ENCODE measurements at places on chromosomes 3 and 15.

GRCh38 chr3:69959581-69959980 is 40.0 kb upstream of the SAMMSON start:
- no peak for DNase-seq

DNA sequence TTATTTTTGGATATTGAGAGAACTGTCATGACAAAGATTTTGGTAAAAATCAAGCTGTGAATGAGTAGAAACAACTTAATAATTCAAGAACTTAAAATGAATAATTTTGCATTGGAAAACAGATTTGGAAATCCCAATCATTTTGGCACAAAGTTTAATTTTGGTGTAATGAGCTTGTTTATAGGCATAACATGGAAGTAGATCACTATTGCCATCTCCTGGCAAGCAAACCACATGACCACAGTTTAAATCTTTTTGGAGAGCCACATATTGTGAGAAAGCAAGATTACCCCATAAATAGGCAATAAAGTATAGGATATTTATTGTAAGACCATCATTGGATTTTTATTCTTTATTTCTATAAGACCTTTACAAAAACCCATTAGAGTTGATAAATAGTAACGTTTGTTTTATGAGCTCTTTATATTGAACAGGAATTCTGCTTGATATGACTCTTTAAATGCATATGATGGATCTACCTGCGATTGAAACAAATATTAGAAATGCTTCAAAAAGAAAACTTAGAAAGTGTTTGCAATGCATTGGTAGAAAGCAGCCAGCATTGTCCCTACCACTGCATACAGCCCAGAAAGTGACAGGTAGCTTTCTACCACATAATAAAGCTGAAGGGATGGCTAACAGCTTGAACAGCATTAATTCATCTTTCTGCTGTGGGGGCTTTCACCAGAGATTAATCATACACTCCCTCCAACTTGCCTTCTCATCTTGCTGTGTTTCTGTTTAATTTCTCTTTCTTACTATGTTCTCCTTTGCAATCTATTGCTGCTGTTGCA is 766.8 kb downstream of the TBL1XR1 start:
- no peak for DNase-seq

- no peak for DNase-seq
Observed at GRCh38 chr3:50268703-50269451, at the start of gene SEMA3B. Gene SEMA3B (plus strand): TSS chr3:50269147. CDS start chr3:50269241, 94 bp downstream.

DNA sequence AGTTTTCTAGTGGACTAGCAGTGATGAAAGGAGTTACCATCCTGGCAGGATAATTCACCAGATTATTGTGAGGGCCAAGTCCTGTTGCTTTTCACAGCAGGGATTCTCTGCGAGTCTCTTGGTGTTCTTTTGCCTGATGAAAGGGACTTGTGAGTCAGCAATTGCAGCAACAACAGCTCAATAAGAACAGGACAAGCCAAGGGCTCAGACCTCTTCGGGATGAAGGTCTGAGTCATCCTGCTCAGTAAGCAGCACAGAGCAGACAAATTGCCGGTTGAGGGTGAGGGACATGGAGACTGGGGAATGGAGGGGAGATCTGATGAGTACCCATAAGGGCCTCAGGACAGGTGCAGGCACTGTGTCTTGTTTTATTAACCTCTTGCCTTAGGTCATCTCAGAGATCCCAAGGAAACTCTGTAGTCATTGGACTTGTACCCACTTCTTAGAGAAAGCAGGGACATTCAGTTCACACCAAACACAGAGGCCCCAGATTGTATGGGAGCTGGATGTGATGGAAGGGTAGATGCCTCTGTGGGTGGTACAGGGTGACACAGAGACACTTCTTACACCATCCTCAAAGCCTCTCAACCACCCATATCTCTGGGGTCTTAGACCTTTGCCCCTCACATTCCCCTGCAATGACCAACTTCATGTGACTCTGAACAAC is 173.8 kb upstream of the TLE3 start:
- no peak for DNase-seq

DNA sequence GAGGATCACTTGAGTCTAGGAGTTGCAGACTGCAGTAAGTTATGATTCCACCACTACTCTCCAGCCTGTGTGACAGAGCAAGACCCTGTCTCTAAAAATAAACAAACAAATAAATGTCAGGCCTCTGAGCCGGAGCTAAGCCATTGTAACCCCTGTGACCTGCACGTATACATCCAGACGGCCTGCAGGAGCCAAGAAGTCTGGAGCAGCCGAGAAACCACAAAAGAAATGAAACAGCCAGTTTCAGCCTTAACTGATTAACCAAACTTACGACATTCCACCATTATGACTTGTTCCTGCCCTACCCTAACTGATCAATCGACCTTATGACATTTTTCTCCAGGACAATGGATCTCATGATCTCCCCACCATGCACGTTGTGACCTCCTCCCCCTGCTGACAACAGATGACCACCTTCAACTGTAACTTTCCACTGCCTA is 32.5 kb upstream of the ZKSCAN7 start:
- no peak for DNase-seq

- DNase-seq: no peak
Observed at GRCh38 chr15:62840526-62841268, 201.8 kb upstream of the TPM1 start.

DNA sequence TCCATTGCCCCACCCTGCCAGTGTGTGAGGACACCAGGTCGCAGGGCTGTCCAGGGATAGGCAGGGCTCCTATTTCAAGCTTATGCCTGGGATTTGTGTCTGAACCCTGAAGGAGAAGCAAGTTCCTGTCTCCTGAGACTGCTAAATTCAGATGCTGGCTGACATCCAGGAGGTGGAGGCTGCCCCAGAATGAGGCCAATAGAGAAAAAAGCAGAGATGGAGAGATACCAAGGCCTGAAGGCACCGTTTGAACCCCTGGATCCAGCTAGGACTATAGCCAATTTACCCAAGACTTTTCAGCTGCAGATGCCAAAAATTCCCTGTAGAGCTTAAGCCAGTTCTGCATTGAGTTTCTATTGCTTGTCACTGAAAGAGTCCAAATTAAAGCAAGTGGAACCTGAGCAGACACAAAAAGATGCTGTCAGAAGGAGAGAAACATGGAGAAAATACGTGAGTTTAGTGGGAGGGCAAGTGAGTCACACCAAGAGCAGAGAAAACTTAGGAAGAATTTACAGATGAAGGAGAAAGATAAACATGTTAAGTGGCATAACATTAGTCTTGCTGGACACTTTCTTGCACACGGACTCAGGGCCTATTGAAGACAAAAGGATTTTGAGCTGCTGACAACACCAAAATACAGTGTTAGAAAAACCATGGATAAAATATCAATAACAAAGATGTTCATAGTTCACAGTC is 148.6 kb downstream of the CNTN3 start:
- no peak for DNase-seq

DNA sequence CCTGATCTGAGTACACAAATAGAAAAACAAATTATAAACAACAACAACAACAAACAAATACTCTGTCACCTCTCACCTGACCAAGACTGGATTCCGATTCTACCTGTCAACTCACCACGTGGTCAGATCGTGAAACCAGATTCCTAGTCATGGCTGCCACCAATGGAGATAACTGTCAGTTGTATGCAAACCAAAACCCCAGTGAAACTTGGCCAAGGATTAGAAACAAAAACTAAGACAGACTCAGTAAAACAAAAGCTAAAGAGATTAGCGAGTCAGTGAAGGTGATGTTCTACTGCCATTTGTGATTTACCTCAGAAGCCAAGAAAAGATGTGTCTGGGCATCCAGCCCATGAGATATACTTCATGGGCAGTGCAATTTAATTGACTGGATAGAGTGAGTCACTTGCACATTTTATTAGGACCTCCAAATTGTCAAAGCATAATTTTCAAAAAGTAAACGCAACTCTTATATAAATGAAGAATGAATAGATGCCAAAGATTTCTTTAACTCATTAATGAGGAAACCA is 31.1 kb downstream of the PHLDB2 start:
- DNase-seq: no peak

GRCh38 chr3:71355862-71356261 is 227.7 kb downstream of the FOXP1 start:
- no peak for DNase-seq

DNA sequence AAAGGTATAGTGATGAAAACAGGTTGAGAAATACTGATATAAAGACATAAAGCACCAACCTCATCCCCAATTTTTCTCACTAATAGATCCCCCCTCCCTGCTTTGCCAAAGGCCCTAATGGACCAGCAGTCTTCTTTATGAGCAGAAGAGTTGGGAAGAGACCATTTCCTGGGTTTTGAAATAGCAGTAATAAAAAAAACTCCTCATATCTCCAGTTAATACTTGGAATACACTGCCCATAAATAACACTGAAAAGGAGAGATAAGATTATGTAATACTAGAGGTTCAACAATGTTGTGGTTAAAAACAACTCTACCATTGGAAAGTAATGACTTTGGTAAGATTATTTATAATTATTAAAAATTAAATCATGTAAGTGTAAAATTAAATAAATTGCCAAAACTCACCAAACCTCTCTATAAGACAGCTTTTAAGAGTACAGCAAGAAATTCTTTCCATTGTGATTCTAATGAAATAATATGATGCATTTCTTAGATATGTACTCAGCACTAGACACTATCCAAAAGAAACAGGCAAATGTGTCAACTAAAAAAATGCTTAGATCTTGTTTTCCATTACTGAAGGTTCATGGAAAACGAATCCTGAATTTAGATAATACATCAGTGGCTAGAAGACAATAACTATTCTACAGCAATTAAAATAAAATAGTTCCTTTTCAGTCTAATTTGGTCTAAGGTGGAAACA is 88.2 kb downstream of the FAIM start:
- DNase-seq: no peak

GRCh38 chr3:50338965-50339364 is 1.7 kb downstream of the RASSF1 start:
- DNase-seq: no peak

- no peak for DNase-seq
Observed at GRCh38 chr3:144593881-144594280, 622.3 kb downstream of the DIPK2A start.

GRCh38 chr3:194976874-194977273 is 291.2 kb downstream of the FAM43A start:
- DNase-seq: no peak

DNA sequence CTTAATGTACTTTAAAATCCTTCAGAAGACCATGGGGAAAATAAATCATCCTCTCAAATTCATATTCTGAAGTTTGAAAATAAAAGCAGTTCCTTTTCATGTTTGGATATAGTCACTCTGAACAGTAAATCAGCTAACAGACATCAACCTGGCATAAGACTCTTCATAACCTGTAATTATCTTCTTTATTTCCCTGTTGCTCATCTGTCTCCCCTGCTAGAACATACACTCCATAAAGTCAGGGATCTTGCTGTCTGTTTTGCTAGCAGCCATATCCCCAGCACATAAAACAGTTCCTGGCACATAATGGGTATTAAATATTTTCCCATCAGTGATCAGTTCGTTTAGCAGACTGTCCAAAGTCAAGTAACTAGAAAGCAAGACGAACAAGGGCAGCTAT is 11.2 kb downstream of the VGLL4 start:
- no peak for DNase-seq

DNA sequence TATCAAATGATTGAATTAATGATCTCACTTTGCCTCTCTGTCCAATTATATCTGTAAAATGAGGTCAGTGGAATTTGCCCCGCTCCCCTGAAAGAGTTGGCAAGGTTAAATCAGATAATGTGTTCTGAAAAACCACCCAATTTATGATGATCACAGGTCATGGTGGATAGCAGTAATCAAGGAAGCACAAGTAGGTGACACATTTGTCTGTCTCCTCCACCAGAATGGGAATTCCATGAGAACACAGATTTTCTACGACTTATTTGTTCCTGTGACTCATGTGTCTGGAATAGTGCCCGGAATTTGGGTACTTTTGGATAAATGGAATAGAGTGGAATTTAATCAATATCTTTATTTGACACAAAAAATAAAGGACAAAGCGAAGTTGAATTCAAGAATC is 220.9 kb upstream of the SUCLG2 start:
- DNase-seq: no peak

DNA sequence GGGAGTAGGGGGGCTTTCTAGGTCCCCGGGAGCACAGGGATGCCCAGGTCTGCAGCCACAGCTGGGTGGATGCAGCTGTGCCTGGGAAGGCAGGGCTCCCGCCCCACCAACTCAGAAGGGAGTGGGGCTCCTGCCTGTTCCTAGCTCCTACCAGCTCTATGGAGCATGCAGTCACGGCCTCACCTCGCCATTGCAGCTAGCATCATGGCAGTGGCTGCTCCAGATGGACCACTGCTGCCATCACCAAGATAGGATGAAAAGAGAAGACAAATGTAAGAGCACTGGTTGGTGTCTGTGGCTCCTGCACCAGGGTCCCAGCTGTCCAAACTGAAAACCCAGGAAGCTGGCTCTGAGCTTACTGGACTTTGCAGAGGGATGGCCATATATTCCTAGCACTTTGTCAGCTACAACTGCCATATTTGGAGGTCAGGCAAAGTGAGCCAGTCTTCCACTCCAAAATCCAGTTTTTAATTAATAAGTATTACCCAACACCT is 3.0 kb upstream of the LIMD1 start:
- DNase-seq: no peak

- no peak for DNase-seq
Observed at GRCh38 chr3:157131861-157132260, 28.1 kb downstream of the CCNL1 start.

DNA sequence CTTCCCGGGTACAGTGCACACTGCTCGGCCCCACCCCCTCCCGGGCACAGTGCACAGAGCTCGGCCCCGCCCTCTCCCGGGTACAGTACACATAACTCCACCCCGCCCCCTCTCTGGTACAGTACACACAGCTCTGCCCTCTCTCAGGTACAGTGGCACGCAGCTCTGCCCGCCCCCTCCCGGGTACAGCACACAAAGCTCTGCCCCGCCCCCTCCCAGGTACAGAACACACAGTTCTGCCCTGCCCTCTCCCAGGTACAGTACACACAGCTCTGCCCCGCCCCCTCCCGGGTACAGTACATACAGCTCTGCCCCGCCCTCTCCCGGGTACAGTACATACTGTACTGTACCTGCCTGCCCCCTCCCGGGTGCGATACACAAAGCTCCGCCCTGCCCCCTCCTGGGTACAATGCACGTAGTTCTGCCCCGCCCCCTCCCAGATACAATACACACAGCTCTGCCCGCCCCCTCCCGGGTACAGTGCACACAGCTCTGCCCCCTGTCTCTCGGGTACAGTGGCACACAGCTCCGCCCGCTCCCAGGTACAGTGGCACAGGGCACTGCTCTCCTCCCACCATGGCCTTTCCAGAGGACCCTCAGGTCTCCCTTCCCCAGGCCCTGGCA is 16.4 kb upstream of the PRR20G start:
- no peak for DNase-seq

- DNase-seq: no peak
Observed at GRCh38 chr15:67917636-67918035, 77.8 kb upstream of the RNU6-1 start.

Data from neural crest cell (in vitro differentiated cells).